ENCODE measurements at places on chromosomes 6 and 20. TPM values are rescaled to one million over a fixed set of nuclear protein-coding genes. Genes with fewer than 3 reads are reported as not detected.

DNA sequence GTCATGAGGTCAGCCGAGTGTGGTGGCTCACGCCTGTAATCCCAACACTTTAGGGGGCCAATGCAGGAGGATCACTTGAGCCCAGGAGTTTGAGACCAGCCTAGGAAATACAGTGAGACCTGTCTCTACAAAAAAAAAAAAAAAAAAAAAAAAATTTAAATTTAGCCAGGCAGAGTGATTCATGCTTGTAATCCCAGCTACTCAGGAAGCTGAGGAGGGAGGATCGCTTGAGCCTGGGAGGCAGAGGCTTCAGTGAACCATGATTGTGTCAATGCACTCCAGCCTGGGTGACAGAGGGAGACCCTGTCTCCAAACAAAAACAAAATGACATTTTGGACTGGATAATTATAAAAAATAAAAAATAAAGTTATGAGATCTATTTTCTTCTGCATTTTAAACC, 56.2 kb downstream of the ADGRF1 start:
- no peak overlapping the region for H3K4me3 ChIP-seq
- no peak for DNase-seq
- H3K36me3 ChIP-seq, result no peaks in the 10 kb centered on the region
- no peak overlapping the region for H3K27ac ChIP-seq

GRCh38 chr20:34896086-34896621, 19.7 kb downstream of the ACSS2 start:
- peak overlapping the region; percentile 67 for H3K27ac ChIP-seq
- H3K4me3 ChIP-seq, result no peak overlapping the region
- DNase-seq, result no peak

The NKAPL gene
- 1.9 TPM for polyA plus RNA-seq

The BIRC7 gene
- polyA plus RNA-seq, result not detected

- peaks cover 11% of the 10 kb centered on the region for H3K4me1 ChIP-seq
- no peak for DNase-seq
- no peak overlapping the region for H3K4me3 ChIP-seq
- no peaks in the 10 kb centered on the region for H3K36me3 ChIP-seq
These were observed 44.2 kb upstream of the FAM50B start for GRCh38 chr6:3804964-3805363.

DNA sequence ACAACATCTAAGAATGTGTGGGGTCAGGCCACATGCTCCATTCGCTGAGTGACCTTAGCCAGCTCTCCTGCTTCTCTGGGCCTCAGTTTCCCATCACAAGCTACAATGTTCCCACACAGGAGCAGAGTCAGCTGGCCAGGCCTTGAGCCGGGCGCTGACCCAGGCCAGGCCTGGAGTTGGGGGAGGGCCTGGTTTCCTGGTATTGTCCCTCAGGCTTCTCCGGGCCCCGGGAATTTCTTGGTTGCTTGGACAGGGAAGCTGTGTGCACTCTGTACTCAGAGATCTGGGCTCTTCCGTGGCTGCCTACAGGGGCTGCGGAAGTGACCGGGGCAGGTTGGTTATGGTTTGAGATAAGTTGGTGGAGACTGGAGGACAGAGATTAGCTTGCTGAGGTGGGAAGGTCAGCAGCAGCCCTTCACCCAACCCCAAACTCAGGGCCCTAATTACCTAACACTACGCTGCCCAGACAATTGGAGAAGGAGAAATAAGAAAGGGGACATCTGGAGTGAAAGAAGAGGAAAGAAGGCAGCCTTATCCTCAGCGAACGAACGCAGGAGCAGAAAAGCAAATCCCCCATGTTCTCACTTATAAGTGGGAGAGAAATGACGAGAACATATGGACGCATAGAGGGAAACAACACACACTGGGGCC, 6.2 kb downstream of the TGM2 start:
- no peaks in the 10 kb centered on the region for H3K4me1 ChIP-seq
- no peak overlapping the region for H3K4me3 ChIP-seq

GRCh38 chr20:2285613-2286012, 10.2 kb upstream of the TGM3 start:
- no peaks in the 10 kb centered on the region for H3K27me3 ChIP-seq
- H3K4me3 ChIP-seq, result no peak overlapping the region
- H3K36me3 ChIP-seq, result no peaks in the 10 kb centered on the region
- H3K27ac ChIP-seq, result no peak overlapping the region
- no peak for DNase-seq

GRCh38 chr6:161727083-161727833, 453.4 kb upstream of the AGPAT4 start:
- H3K27ac ChIP-seq, result no peak overlapping the region
- no peaks in the 10 kb centered on the region for H3K36me3 ChIP-seq
- no peak for DNase-seq
- no peaks in the 10 kb centered on the region for H3K27me3 ChIP-seq

The WFDC2 gene
- polyA plus RNA-seq, result 0.56 TPM

DNA sequence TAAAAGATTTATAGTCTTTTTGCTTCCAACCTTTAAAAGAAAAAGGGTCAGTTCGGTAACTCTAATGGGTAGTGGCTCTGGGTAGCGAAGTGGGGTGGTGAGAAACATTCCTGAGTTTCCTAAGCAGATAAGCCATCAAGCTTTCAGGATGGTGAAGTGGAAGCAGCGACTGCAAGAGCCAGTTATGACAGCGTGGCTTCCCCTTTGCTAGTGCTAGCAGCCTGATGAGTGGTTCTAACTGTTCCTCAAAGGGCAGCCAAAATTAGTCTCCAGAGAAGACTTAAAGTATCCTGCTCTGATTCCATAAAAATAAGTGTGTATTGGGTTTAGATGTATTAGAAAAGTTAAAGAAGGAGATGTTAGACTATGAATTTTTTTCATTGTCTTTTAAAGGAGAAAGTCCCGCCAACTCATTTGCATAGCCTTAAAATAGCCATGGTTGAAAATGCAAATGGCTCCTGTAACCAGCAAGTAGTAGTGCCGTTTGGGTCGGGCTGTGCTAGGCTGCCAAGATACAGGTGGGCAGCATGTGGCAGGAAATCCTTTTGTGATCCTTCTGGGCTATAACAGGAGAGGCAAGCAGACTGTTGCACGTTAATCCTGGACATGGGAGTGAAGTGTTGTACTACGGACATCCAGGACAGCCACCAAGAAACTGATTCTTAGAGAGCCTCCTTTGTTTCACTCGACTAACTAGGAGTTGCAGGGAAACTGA, 18.0 kb downstream of the ELOVL2 start:
- no peak overlapping the region for H3K4me3 ChIP-seq
- DNase-seq, result no peak
- no peaks in the 10 kb centered on the region for H3K4me1 ChIP-seq
- no peaks in the 10 kb centered on the region for H3K36me3 ChIP-seq
- no peak overlapping the region for H3K27ac ChIP-seq
- H3K27me3 ChIP-seq, result no peaks in the 10 kb centered on the region

DNA sequence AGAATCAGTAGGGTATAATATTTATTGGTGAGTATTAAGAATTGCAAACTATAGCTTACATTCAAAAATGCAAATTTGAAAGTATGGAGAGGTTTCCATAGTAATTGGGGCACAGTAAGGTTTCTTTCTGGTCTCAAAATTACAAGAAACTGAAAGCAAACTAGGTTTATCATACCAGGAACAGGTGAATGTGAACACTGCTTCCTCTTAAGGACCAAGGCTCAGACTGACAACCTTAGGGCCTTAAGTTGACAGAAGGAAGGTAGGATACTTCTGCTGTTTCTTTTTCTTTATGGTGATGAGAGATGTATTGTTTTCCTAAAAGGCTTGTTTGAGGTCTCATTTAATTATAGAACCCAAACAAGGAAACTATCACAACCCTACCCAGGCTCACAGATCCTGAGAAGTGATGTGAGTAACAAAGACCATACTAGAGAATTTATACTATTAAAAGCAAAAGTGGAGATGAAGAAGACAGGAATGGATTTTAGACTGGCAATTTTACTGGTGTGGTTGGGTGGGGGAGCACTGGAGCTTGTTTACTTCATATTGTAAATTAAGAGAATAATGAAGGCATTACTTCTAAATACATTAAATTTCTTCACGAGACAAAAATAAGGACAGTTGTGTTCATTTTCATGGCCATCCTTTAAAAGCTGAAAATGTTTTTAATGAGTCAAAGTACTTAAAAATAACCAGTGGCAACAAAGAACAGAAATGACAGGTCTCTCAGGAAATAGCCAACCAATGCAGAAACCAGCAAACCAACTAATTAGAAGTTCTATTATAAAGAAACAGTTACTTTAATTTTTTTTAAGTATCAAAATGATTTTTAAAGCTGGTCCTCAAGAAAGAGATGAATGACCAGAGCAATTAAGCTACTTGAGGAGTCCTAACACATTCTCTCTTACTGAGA, 21.3 kb downstream of the STAU1 start:
- H3K4me1 ChIP-seq, result no peaks in the 10 kb centered on the region
- no peaks in the 10 kb centered on the region for H3K27me3 ChIP-seq
- no peaks in the 10 kb centered on the region for H3K36me3 ChIP-seq
- no peak for DNase-seq
- H3K4me3 ChIP-seq, result no peak overlapping the region

DNA sequence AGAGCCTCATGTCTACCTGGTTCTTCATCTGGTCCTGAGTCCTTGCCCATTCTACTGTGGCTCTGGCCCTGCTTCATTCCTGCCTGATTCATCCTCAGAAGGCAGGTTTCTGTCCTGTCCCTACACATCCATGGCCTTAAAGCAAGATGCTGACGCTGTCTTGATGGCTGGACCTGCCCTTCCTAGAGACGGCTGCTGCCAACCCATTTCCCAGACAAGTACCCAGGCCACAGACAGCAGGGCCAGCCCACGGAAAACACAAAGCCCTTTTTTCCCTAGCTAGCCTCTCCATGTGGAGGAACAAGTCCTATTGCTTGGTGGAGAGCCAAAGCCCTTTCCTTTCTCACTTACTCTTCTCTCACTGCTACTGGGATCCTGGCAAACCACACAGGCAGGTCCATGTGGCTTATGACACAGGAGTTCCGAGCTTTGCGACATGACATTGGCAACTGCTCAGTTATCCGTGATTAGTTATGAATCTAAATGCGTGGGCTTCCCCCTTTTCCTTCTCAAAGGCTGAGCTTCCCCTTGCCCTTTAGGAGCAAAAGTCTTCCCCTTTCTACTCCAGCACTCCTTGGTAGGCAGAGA, 72.9 kb downstream of the SLC22A3 start:
- H3K27me3 ChIP-seq, result no peaks in the 10 kb centered on the region
- H3K36me3 ChIP-seq, result peaks cover 2% of the 10 kb centered on the region
- peak overlapping the region; percentile 80 for H3K27ac ChIP-seq
- H3K4me3 ChIP-seq, result no peak overlapping the region

The GABRR1 gene
- not detected for polyA plus RNA-seq

- H3K4me1 ChIP-seq, result no peaks in the 10 kb centered on the region
- H3K27ac ChIP-seq, result no peak overlapping the region
- H3K4me3 ChIP-seq, result no peak overlapping the region
- H3K36me3 ChIP-seq, result no peaks in the 10 kb centered on the region
These were observed 49.7 kb downstream of the ZBTB2 start for GRCh38 chr6:151341476-151342195.

The FAM162B gene
- 0.88 TPM for polyA plus RNA-seq

The RNF146 gene
- 60.3 TPM for polyA plus RNA-seq

GRCh38 chr6:6975459-6976111, 132.2 kb upstream of the RREB1 start:
- H3K4me1 ChIP-seq, result no peaks in the 10 kb centered on the region
- no peak overlapping the region for H3K27ac ChIP-seq
- DNase-seq, result no peak
- H3K36me3 ChIP-seq, result no peaks in the 10 kb centered on the region

- H3K4me1 ChIP-seq, result no peaks in the 10 kb centered on the region
- H3K36me3 ChIP-seq, result no peaks in the 10 kb centered on the region
- no peak overlapping the region for H3K4me3 ChIP-seq
- H3K27ac ChIP-seq, result no peak overlapping the region
- no peaks in the 10 kb centered on the region for H3K27me3 ChIP-seq
These were observed 33.1 kb upstream of the FAM135A start for GRCh38 chr6:70380252-70380651.

- H3K27ac ChIP-seq, result no peak overlapping the region
- no peak for DNase-seq
- H3K4me3 ChIP-seq, result no peak overlapping the region
- H3K27me3 ChIP-seq, result no peaks in the 10 kb centered on the region
These were observed 5.5 kb downstream of the TCF19 start for GRCh38 chr6:31163922-31164321.

Measured in aorta (tissue), 5 donors.